Caki2 (cell line): ENCODE measurements at places on chromosomes 2 and 18.

DNA sequence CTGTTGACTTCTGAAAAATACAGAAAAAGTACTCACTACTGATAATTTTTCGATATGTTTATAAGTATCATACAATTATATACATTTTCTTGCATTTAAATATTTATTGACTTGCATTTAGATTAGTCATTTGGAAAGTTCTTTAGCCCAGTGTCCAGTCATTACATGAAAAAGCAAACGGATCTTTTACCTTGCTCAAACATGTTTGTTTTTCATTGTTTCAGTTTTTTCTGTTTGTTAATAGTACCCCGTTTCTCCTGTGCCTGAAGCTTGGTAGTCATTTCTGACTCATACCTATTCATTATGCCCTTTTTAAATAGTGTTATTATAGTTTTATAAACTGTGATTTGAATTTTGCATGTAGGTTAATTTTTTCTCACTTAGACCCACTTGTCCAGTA is 28.1 kb downstream of the CEP192 start:
- DNase-seq, result no peak

DNA sequence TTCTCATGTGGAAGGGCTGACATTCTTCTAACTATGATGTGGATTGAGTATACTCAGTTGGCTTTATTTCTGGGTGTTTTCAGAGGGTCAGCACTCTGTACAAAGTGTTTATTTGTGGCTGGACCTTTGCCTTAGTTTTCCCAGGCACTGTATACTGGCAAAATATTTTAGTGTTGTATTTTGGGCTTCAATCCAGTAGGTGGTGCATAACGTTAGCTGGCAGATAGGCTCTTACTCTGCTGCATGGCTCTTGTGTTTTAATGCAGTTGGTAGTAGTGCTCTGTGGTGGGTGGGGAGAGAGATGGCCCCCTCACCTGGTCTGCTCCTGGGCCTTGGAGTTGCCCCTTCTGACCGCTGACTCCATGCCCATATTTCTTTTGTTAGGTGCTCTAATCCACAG is 75.6 kb upstream of the REG3A start:
- peak; percentile 10 for DNase-seq

- peak; percentile 72 for DNase-seq
These were observed 6.4 kb upstream of the KCMF1 start for GRCh38 chr2:84964406-84965191.

DNA sequence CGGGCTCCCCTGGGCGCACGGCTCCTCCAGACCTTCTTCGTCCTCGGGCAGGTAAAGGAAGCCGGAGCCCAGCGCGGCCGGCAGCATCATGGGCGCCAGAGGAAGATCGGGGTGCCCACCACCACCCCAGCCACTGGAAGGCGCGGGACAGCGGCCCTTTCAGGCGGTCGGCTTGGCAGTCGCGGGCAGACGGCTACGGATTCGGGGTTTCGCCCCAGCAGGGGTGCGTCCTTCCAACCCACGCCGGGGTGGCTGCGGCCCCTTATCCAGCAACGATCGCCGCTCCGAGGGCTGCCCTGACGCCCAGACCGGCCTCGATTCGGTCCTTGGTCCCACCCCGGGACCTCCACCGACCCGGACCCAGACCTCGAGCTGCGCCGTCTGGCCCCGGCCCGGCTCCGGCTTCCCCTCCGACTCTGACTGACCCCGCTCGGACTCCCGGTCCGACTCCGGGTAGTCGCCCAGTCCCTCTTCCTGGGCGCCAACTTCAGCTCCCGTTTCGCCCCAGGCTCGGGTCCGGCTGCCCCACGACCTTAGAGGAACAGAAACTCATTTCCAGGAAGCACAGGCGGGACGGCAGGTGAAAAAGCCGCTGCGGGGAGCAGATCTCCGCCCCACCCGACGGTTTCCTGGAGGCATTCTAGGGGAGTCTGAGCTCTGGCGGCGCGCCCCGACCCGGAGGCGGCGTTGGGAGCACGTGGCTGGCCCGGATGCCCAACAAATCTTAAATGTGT is 30.2 kb upstream of the SSB start:
- no peak for DNase-seq

- peak; percentile 79 for DNase-seq
These were observed 321.2 kb upstream of the FANCL start for GRCh38 chr2:58562276-58562675.

DNA sequence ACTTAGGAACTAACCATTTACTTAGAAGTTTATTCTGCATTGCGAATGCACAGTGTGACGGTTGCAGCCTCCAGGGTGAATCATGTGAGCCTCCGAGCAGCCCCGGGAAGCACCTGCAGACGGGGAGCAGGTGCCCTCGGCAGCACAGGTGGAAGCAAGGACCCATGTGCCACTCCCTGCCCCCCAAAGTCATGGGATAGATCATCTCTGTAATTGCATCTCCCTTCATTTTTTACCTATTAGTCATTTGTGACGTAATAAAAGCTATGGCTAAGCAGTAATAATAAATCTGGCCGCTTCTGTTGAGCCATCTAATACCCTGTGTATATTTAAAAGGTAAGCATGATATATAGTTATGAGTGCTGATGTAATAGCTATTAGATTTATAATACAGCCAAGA is 97.2 kb downstream of the PTGR3 start:
- no peak for DNase-seq

DNA sequence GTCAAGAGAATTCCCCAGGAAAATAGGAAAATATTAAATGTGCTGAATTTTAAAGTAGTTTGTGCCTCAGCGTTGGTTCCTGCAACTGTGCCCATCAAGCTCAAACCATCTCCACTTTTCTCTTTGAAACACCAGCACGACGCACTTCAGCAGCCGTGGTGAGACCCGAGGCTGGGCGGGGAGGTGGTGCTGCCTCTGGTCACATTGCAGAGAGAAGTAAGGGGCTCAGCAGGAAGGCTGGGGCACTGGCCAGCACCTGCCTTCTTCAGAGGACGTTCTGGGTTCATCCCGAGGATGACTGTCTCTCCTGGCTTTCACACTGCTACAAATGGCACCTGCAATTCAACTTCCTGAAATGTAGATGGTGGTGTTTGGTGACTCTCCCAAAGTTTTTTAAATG is 323.7 kb upstream of the SALL3 start:
- no peak for DNase-seq

GRCh38 chr2:152347076-152347475 is 12.1 kb downstream of the FMNL2 start:
- DNase-seq, result peak; percentile 47

DNA sequence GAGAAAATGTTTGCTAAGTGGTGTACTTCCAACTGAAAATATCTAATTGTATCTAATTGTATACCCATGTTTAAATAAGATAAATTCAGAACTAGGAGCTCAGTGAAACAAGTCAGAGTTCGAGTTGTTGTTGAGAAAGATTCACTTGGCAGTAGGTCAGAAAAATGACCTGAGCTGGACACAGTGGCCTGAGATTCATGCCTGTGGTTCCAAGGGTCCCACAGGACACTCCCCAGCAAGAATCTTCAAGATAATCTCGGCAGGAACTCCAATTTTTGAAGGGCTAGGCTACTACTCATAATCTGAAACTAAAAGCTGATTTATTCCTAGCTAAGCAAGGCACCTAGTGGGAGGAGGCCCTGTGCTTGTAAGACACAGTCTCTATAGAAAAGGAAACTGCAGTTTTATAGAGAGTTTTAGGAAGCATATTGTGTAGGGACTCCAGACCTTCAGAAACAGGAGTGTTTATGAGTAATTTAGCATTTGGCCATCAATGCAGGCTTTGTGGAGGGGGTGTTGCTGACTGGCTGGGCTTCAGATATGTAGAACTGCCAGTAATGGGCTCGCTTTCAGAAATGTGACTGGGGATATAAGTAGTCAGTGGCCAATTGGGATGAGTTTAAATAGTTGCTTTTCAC is 43.2 kb downstream of the SP140 start:
- no peak for DNase-seq

- DNase-seq, result no peak
These were observed 11.7 kb upstream of the PDE11A start for GRCh38 chr2:178084273-178084672.

DNA sequence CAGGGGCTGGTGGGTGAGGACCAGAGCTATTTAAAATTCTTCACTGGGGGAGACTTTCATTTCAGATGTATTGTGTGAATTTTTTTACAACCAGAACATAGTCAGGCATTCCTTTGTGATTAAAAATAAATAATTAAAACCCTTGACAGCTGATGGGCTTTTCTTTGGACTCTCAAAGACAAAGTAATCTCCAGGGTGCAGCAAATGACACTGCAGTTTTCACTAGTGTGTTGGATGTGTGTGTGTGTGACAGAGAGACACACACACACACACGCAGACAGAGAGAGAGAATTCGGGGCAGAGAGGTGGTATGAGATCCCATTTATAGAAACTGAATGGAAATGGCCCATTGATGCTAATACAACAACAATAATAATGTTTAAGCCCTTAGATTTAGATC is 10.3 kb upstream of the GALNT14 start:
- DNase-seq, result no peak
